Stomach (tissue), 19 donors: ENCODE measurements at places on chromosomes 16 and 17.

DNA sequence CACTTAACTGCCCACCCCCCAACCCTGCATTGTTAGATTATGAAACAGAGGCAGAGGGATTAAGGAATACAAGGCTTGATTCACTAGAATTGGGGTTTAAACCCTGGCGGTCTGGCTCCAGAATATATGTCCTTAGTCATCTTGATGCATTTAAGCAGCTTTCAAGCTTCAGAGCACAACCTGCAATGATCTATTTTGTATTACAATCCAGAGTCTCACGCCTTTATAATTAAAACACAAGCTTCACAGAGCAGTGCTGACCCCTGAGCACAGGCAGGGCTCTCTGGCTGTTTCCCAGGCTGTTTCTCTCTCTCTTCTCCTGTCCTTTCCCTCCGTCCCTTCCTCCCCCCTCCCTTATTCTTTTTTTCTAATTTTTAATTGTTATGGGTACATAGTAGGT, 209.1 kb downstream of the SPECC1 start:
- no peak for DNase-seq
- no peak overlapping the region for H3K4me3 ChIP-seq
- H3K4me1 ChIP-seq: no peaks in the 10 kb centered on the region
- H3K27me3 ChIP-seq: no peaks in the 10 kb centered on the region
- H3K36me3 ChIP-seq: no peaks in the 10 kb centered on the region

- H3K36me3 ChIP-seq: peaks cover 82% of the 10 kb centered on the region
- H3K27me3 ChIP-seq: no peaks in the 10 kb centered on the region
- H3K27ac ChIP-seq: no peak overlapping the region
- no peak for DNase-seq
Observed at GRCh38 chr17:67111808-67112207, 67.5 kb downstream of the CACNG1 start.

- no peaks in the 10 kb centered on the region for H3K36me3 ChIP-seq
- H3K27me3 ChIP-seq: no peaks in the 10 kb centered on the region
- H3K4me3 ChIP-seq: no peak overlapping the region
- no peak for DNase-seq
- no peaks in the 10 kb centered on the region for H3K4me1 ChIP-seq
Observed at GRCh38 chr17:6430769-6431168, 4.2 kb downstream of the AIPL1 start.

GRCh38 chr16:31711344-31711845, 162.2 kb upstream of the ZNF267 start:
- H3K27ac ChIP-seq: no peak overlapping the region
- peaks cover 44% of the 10 kb centered on the region for H3K36me3 ChIP-seq
- H3K27me3 ChIP-seq: no peaks in the 10 kb centered on the region
- H3K4me1 ChIP-seq: peaks cover 18% of the 10 kb centered on the region
- DNase-seq: no peak
- no peak overlapping the region for H3K4me3 ChIP-seq

DNA sequence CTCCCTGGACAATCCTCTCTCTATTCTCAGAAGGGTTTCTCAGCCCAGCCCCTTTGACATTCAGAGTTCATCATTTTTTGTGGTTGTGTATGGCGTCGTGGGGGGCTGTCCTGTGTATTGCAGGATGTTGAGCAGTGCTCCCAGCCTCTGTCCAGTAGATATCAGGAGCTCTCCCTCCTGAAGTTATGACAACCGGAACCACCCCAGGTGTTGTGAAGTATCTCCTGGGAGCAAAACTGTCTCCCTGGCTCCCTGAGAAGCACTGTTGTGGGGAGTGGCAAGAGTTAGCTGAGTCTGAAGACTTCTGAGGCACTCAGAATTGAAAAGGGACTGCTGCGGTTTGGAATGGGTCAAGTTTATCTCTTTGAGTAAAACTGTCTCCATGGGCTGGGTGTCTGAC, 55.9 kb upstream of the MGAT5B start:
- no peak for DNase-seq
- H3K27ac ChIP-seq: no peak overlapping the region
- H3K4me3 ChIP-seq: no peak overlapping the region
- H3K36me3 ChIP-seq: no peaks in the 10 kb centered on the region

- no peaks in the 10 kb centered on the region for H3K27me3 ChIP-seq
- no peak for DNase-seq
- H3K4me1 ChIP-seq: peaks cover 2% of the 10 kb centered on the region
- H3K4me3 ChIP-seq: no peak overlapping the region
Observed at GRCh38 chr17:6488008-6488539, 43.8 kb downstream of the PIMREG start.
